Activated T-helper 1 cell treated with anti-CD3 and anti-CD28 coated beads, Interleukin-12 subunit alpha, Interleukin-12 subunit beta, Interleukin-2, Interleukin-4 antibody, amounts not matched to agents 30 ng/mL and 10 ng/mL and 1 ng/mL, durations not matched to agents 14 hours and 24 hours and 36 hours (primary cell): ENCODE measurements at places on chromosomes 3 and 15. TPM values are rescaled to one million over a fixed set of nuclear protein-coding genes. Genes with fewer than 3 reads are reported as not detected.

Gene SATB1
- total RNA-seq: 679 and 686 TPM in 2 replicates

Gene NCKIPSD
- total RNA-seq: 40.8 and 45.5 TPM in 2 replicates

Gene MUC13
- total RNA-seq: not detected in 2 replicates

Gene ACTC1
- total RNA-seq: not detected in 2 replicates

Gene SEC62
- total RNA-seq: 75.4 and 85.7 TPM in 2 replicates

Gene GOLGA6L7
- total RNA-seq: not detected in 2 replicates

Gene WDR93
- not detected in 2 replicates for total RNA-seq

Gene ZCWPW2
- total RNA-seq: 0.24 TPM in 1 of 2 replicates, not detected in the other

Gene SLC15A2
- 3.2 and 3.3 TPM in 2 replicates for total RNA-seq

Gene SCN11A
- total RNA-seq: 0.05 TPM in 1 of 2 replicates, not detected in the other

Gene C3orf20
- 0.26 and 0.32 TPM in 2 replicates for total RNA-seq

Gene C3orf70
- total RNA-seq: 0.10 TPM in 2 replicates

Gene GOLGA6D
- total RNA-seq: not detected in 2 replicates

Gene SPG21
- total RNA-seq: 70.2 and 73.3 TPM in 2 replicates

Gene CORO2B
- 0.10 TPM in 1 of 2 replicates, not detected in the other for total RNA-seq

Gene FAM107A
- total RNA-seq: not detected in 2 replicates

Gene PDHB
- 62.0 and 68.1 TPM in 2 replicates for total RNA-seq

Gene ERICH6
- not detected in 2 replicates for total RNA-seq

Gene HDC
- 2.1 and 2.4 TPM in 2 replicates for total RNA-seq

Gene CFAP20DC
- total RNA-seq: 0.86 and 1.2 TPM in 2 replicates

Gene TEX55
- total RNA-seq: not detected in 2 replicates

Gene AADACL2
- not detected in 2 replicates for total RNA-seq

Gene IQCF5
- total RNA-seq: not detected in 2 replicates

Gene COPS2
- 99.7 and 105 TPM in 2 replicates for total RNA-seq

Gene CADPS
- not detected in 2 replicates for total RNA-seq

Gene C3orf49
- total RNA-seq: not detected in 2 replicates

Gene CADM2
- total RNA-seq: not detected in 2 replicates
